Activated T-cell treated with anti-CD3 and anti-CD28 coated beads, Interleukin-2, amount 50 U/mL, for 48 hours (primary cell): ENCODE measurements at places on chromosomes 5 and 9.

DNA sequence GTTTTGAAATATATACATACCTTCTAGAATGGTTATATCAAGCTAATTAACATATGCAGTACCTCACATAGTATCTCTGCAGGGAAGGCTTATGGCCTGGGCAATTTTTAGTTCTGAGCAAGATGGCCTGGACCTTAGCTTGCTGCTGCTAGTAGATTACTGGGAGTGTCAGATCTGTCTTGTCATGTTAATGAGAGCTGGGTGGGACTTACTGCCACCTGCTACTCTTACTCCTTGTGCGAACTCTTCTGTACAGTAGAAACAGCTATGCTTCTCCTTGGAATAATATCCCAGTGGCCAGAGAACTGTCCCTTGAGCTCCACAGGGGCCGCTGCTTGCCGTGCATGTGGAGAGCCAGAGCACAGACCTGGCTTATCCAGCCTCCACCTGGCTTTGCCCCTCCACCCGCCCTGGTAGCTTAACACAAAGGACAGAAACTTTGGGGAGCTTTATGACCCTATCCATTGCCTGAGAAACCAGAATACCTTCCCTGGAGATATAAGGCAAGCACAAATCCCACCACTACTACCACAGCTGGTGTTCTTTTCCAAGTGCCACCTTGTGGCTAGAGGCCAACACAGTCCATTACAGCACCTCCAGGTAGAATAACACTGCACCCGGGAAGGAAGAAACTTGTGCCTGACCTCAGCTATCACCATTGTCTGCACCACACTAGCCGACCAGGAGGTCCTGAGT is 74.4 kb upstream of the RUSC2 start:
- no peak for DNase-seq

- DNase-seq = no peak
Measured at GRCh38 chr9:20903212-20903611, 128.2 kb downstream of the HACD4 start.

DNA sequence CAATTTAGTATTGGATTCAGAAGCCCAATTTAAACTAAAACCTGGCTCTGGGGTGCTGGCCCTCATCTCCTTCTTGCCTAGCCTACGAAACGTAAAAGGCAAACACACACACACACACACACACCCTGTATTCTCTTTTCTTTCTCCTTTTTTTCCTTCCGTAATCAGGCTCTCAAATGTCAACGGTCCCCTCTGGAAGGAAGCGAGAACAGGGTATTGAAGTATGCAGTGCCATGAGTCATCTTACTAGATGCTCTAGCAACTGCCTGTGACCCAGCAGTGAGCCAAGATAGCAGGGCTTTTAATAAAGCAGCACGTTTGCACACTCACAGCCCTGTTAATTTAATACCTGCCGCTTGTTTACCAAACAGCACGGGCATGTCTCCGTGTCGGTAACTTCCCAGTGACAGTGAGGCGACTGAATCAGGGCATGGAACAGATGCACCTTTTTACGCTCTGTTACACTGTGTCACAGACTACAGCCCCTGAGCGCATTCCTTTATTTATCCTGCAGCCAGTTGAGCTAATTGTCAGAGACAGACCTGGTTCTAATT is 243.8 kb downstream of the BNC2 start:
- no peak for DNase-seq

- no peak for DNase-seq
Measured at GRCh38 chr9:100577776-100578448, at the start of gene CAVIN4. TSS of gene CAVIN4 (plus strand) at chr9:100578079. CDS start at chr9:100578144, 65 bp downstream.

DNA sequence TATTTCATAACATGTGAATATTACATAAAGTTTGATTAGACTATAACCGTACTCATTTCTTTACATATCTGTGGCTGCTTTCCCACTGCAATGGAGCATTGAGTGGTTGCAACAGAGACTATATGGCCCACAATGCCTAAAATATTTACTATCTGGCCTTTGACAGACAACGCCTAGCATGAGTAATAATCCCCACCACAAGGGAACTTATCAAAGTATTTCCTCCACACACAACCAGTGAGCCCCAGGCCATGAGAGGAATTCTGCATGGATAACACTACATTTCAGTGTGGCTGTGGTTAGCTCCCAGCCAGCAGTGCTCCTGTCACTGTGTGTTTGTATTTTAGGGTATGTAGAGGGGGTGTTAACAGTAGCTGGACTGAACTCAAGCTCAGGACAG is 54.8 kb downstream of the FAM81B start:
- DNase-seq = no peak

GRCh38 chr5:34059977-34060376 is 17.0 kb upstream of the C1QTNF3 start:
- no peak for DNase-seq

DNA sequence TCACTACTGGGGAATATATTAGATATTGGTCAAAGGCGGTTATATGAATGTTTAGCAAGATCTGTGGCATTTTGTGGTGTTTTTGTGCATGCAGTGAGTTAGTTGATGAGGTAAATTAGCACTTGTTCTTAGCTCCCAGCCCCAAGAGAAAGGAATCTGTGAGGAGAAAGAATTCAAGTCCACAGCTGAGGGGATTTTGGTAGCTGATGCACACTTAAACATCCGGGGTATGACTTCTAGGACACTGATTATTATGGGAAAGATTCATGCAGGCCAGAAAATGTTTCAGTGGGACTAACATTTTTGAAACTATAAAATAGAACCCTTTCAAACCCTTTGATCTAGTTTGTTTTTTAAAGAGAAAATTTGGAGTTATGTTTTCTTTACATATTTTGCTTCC is 118.2 kb upstream of the RPS23 start:
- DNase-seq = no peak

DNA sequence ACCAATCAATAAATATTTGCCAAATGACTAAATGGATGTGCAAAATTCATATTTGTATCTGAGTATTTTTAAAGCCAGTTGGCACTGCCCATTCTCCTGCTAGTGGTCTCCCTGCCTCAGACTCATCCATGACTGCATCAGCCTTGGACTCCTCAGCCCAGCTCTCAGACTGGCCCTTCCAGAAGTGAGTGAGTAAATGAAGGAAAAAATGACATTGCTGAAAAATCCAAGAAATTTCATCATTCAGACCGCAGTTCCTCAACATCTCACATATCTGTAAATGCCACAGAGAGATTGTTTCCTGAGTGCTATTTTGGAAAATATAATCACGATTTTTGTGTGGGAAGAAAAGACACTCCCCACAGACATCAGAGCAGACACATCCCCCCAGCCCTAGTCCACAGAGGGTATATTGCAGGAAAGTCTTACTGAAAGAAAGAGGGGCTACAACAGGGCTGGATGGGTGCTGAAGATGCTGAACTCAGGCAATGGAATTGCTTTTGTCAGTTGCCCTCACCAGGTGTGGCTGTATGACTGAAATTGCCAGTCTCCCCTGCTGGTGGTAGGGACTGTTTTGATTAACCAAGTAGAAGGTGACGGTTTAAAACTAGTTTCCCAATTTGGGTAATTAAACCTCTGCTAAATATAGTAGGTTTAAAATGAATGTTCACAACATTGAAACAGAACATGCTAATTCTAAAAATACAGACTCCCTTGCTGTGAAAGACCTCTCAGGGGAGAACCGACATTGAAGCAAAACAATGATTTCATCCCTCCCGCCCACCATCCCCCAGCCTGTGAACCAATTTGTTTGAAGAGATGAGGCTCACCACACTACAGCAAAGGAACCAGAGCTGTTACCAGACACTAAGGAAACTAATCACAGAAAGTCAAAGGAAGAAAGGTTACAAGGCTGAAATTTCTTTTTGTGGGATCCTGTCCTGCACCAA is 158.8 kb downstream of the DEPDC1B start:
- DNase-seq = no peak

DNA sequence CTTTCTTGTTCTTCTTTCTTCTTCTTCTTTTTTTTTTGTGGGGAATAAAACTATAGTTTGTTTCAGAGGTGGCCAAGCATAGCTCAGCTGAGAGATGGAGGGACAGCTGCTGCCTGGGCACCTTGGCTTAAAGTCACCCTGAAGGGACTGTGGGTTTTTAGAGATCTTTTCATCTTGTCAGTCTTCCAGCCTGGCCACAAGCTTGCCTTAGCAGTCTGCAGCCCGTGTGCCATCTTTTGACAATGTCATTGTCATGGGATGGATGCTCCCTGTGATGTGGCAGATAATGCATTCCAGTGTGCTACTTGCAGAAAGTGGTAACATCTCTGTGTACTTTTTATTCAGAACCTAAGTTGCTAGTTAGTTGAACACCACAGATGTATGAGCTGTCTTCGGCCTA is 280.8 kb downstream of the FANCC start:
- DNase-seq = no peak
